ENCODE measurements at places on chromosomes 3 and 15. TPM values are rescaled to one million over a fixed set of nuclear protein-coding genes. Genes with fewer than 3 reads are reported as not detected.

GRCh38 chr15:90412356-90413194, 24.5 kb downstream of the IQGAP1 start:
- peaks cover 59% of the 10 kb centered on the region for H3K4me1 ChIP-seq
- no peaks in the 10 kb centered on the region for H3K36me3 ChIP-seq
- no peaks in the 10 kb centered on the region for H3K27me3 ChIP-seq
- H3K4me3 ChIP-seq: no peak overlapping the region

DNA sequence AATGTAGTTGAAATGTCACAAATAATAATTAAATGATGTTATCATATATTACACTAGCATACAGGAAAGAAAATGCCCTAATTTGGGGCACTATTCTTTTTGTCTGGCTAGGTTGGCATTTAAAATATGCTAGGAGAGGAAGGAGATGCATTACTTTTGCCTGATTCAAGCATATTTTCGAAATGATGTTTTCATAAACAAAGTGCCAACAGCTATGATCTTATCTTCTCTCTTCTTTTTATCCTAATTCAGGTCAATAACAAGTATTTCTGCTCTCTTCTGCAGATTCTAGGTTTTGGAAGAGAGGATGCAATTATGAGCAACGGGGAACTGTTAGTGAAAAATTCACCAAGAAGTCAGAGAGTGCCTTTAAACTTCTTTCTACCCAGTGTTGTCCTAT, 55.8 kb upstream of the NR2F2 start:
- no peaks in the 10 kb centered on the region for H3K4me1 ChIP-seq
- H3K27ac ChIP-seq: no peak overlapping the region
- no peak for DNase-seq
- H3K36me3 ChIP-seq: no peaks in the 10 kb centered on the region

- H3K36me3 ChIP-seq: no peaks in the 10 kb centered on the region
- H3K4me1 ChIP-seq: no peaks in the 10 kb centered on the region
- no peak overlapping the region for H3K27ac ChIP-seq
- no peaks in the 10 kb centered on the region for H3K27me3 ChIP-seq
- no peak for DNase-seq
- no peak overlapping the region for H3K4me3 ChIP-seq
These were observed 104.5 kb downstream of the ERC2 start for GRCh38 chr3:56363720-56364119.

DNA sequence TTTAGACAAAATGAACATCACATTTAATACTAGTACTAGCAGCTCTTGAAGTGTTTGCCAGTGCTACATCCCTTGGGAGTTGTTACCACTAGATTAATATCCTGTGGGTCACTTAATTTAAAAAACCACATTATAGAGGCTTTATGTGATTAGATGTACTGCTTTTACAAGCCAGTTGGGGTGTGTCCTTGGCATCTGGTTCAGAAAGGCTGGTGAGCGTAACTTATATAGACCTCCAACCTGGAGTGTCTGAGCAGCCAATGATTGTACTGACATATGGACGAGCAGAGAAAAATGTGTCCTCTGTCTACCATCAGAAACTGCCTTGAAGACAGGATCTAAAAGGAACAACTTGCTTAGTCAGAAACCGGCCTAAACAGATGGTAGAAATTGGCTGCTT, 306.2 kb upstream of the ATP11B start:
- H3K4me1 ChIP-seq: no peaks in the 10 kb centered on the region
- H3K4me3 ChIP-seq: no peak overlapping the region
- no peak overlapping the region for H3K27ac ChIP-seq
- H3K36me3 ChIP-seq: no peaks in the 10 kb centered on the region

Gene LTK
- total RNA-seq: not detected

GRCh38 chr15:73686781-73687256, 2.6 kb downstream of the CD276 start:
- peaks cover 38% of the 10 kb centered on the region for H3K4me1 ChIP-seq
- no peaks in the 10 kb centered on the region for H3K36me3 ChIP-seq
- no peaks in the 10 kb centered on the region for H3K27me3 ChIP-seq
- H3K27ac ChIP-seq: no peak overlapping the region
- DNase-seq: no peak
- H3K4me3 ChIP-seq: no peak overlapping the region

DNA sequence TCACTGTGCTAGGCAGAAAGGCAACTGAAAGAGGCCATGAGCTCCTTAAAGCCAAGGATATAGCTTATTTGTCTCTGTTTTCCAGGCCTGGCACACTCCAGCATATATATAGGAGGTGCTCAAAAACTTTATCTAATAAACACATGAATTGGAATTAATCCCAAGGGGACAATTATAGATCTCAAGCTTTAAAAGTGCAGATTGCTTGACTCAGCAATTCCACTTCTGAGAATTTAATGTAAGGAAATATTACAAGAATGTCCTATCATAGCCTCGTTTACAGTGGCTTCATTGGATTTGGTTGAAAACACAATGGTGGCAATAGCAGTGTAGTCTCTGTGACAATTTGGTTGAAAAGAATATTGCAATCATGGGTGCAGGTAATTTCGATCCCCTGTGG, 267.3 kb downstream of the SHQ1 start:
- no peak overlapping the region for H3K4me3 ChIP-seq
- no peak for DNase-seq
- H3K27ac ChIP-seq: no peak overlapping the region
- H3K4me1 ChIP-seq: no peaks in the 10 kb centered on the region

Gene CYP11A1
- total RNA-seq: 2.5 TPM

GRCh38 chr3:30644615-30645014, 38.2 kb downstream of the TGFBR2 start:
- H3K27me3 ChIP-seq: no peaks in the 10 kb centered on the region
- H3K36me3 ChIP-seq: no peaks in the 10 kb centered on the region
- H3K4me3 ChIP-seq: no peak overlapping the region
- peak overlapping the region; percentile 71 for H3K27ac ChIP-seq
- DNase-seq: peak; percentile 33

Gene TMA7
- total RNA-seq: 288 TPM

Gene WNT5A
- 1.8 TPM for total RNA-seq

- peaks cover 21% of the 10 kb centered on the region for H3K4me1 ChIP-seq
- peak overlapping the region; percentile 100 for H3K27ac ChIP-seq
- H3K36me3 ChIP-seq: no peaks in the 10 kb centered on the region
- DNase-seq: peak; percentile 57
- H3K4me3 ChIP-seq: peak overlapping the region; percentile 98
These were observed 3.2 kb upstream of the SIN3A start for GRCh38 chr15:75454471-75455378.

GRCh38 chr3:107498646-107499045, 24.1 kb upstream of the BBX start:
- H3K4me1 ChIP-seq: no peaks in the 10 kb centered on the region
- no peak overlapping the region for H3K27ac ChIP-seq
- no peaks in the 10 kb centered on the region for H3K27me3 ChIP-seq
- H3K4me3 ChIP-seq: no peak overlapping the region
- H3K36me3 ChIP-seq: no peaks in the 10 kb centered on the region

Gene HACL1
- total RNA-seq: 27.1 TPM

GRCh38 chr3:47047673-47048072, 68.2 kb downstream of the NBEAL2 start:
- H3K4me1 ChIP-seq: peaks cover 4% of the 10 kb centered on the region
- no peak overlapping the region for H3K27ac ChIP-seq
- no peak for DNase-seq
